DND-41 (cell line): ENCODE measurements at places on chromosomes 6 and 20.

DNA sequence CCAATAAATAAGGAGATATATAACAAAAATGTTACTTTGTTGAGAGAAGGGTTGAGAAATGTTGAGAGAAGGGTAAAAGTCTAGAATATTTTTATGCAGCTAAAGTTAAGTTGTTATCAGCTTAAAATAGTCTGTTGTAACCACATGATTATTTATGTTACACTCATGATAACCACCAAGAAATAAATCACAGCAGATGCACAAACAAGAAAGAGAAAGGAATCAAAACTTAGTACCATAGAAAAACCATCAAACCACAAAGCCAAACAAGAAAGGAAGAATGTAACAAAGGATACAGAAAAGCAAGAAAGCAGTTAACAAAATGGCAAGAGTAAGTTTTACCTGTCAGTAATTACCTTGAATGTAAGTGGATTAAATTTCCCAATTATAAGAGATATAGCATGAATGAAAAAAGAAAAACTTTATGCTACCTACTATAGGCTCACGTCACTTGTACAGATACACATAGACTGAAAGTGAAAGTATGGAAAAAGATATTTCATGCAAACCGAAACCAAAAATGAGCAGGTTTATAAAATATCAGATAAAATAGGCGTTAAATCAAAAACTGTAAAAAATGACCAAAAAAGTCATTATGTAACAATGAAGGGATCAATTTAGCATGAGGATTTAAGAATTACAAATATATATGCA, 93.6 kb downstream of the STXBP5 start:
- no peak overlapping the region for H3K4me3 ChIP-seq
- no peaks in the 10 kb centered on the region for H3K27me3 ChIP-seq
- no peaks in the 10 kb centered on the region for H3K4me1 ChIP-seq
- no peak overlapping the region for H3K27ac ChIP-seq
- DNase-seq, result no peak

DNA sequence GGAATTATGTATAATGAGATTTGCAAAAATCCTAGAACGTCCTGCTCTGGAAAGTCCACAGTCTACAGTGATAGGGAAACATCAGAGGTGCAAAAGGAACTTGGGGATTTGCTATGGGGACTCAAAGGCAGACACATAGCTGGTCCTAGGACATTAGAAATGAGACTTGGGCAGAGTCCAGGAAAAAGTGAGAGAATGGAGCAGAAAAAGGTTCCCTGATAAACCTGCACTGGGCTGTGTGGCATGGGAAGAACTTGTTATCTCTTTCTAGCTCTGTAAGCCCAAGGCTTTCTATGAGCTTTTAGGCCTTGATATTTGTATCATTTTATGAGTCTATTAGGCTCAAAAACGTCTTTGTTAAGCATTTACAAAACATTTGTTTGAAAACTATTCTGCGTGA, 15.2 kb downstream of the PRND start:
- H3K4me1 ChIP-seq, result no peaks in the 10 kb centered on the region
- H3K27ac ChIP-seq, result no peak overlapping the region
- no peak overlapping the region for H3K4me3 ChIP-seq
- H3K36me3 ChIP-seq, result no peaks in the 10 kb centered on the region
- no peak for DNase-seq

DNA sequence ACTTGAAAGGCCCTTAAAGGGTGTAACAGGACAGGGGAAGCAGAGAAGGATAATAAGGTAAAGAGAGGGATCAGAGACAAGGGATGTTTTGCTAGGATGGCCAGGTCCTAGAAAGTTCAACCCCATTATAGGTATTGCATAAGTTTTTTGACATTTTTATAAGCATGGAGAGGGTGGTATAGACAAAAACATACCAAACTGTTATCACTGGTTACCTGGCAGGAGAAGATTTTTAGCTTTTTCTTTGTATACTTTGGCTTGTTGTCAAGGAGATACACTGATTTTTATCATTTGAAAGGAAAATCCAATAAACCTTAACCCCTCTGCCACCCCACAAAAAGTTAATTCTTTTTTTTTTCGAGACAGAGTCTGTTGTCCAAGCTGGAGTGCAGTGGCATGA, 28.4 kb downstream of the ZMYND8 start:
- H3K27me3 ChIP-seq, result no peaks in the 10 kb centered on the region
- no peak for DNase-seq
- H3K4me3 ChIP-seq, result no peak overlapping the region
- peaks cover 48% of the 10 kb centered on the region for H3K36me3 ChIP-seq

DNA sequence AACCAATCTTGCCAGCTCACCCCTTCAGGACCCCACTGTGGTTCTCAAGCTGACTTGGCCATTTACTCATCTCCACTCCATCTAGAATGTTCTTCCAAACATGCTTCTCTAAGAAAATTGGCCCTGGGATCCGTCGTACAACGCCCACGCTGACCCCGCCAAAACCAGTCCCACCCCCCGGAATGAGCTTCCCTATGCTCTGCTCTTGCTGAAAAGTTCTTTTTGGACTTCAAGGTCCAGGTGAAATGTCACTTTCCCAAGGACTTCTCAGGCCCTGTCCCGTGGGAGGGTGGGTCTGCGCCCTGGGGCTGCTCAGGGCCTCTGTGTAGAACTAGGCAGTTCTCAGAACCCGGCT, 9.9 kb downstream of the NOL4L start:
- peak overlapping the region; percentile 30 for H3K27ac ChIP-seq
- H3K36me3 ChIP-seq, result no peaks in the 10 kb centered on the region
- no peaks in the 10 kb centered on the region for H3K27me3 ChIP-seq
- no peak overlapping the region for H3K4me3 ChIP-seq
- H3K4me1 ChIP-seq, result no peaks in the 10 kb centered on the region

DNA sequence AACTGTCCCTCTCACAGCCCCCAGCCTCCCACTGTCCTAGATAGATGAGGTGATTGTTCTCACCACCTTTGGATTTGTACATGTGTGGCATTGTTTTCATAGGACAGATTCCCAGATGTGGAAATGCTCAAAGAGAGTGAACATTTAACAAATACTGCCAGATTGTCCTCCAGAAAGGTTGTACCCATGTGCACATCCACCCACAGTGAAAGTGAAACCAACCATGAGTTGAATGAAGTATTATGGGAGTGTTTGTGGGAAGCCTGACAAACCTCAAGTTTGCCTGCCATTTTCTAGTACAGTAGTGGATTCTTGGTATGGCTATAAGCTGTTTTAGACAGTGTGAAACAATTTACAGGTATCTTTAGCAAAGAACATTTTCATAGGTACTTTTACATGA, 42.7 kb downstream of the ANKRD6 start:
- H3K36me3 ChIP-seq, result no peaks in the 10 kb centered on the region
- peaks cover 27% of the 10 kb centered on the region for H3K4me1 ChIP-seq
- no peaks in the 10 kb centered on the region for H3K27me3 ChIP-seq
- H3K4me3 ChIP-seq, result peak overlapping the region; percentile 5

- no peaks in the 10 kb centered on the region for H3K36me3 ChIP-seq
- DNase-seq, result no peak
- no peak overlapping the region for H3K4me3 ChIP-seq
- H3K27me3 ChIP-seq, result peaks cover 32% of the 10 kb centered on the region
- H3K4me1 ChIP-seq, result no peaks in the 10 kb centered on the region
Observed at GRCh38 chr20:45209924-45210323, 3.1 kb downstream of the SEMG1 start.

DNA sequence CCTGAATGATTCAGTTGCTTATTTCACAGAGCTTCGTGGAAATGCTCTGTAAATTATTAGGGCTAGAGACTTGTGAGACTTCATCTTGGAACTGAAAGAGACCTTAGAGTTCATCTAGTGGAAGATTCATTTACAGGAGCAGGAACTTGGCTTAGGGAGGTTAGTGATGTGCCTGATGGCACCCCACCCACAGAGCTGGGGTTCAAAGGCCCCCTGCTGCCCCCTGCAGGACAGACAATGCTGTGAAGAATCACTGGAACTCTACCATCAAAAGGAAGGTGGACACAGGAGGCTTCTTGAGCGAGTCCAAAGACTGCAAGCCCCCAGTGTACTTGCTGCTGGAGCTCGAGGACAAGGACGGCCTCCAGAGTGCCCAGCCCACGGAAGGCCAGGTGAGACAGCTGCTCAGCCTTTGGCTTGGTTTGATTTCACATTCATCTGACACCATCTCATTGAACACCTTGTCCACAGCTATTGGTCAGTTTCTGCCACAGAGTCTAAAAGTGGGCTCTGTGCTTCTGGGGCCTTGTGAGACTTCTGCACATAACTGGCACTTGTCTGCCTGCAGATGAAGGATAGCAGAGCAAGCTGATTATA, 25.1 kb downstream of the MYBL2 start:
- H3K36me3 ChIP-seq, result peaks cover 93% of the 10 kb centered on the region
- no peak overlapping the region for H3K4me3 ChIP-seq
- H3K27ac ChIP-seq, result no peak overlapping the region
